ENCODE measurements at places on chromosomes 3 and 15.

DNA sequence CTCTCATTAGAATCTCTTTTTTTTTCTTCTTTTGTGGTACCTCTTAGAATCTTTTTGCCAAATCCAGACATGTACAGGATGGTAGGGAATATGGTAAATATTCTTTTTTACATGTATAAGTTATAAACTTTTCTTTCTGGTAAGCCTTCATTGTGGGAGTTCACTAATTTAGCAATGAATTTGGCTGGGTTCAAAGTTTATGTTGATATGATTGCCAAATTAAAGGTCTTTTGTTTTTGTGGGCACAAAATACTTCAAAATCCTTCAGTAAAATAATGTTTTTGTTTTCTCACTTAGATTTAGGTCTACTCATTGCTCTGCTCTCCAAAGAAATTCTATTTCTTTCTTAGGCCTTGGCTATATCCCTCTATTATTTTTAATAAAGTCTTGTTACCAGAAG is 1405.9 kb upstream of the ALCAM start:
- DNase-seq, result no peak

- DNase-seq, result no peak
Measured at GRCh38 chr3:111856501-111856900, 2.6 kb upstream of the PHLDB2 start.

- DNase-seq, result no peak
Measured at GRCh38 chr3:139248593-139249255, 95.1 kb upstream of the MRPS22 start.

- DNase-seq, result no peak
Measured at GRCh38 chr3:141489203-141489602, 2.4 kb downstream of the RASA2 start.

GRCh38 chr3:184508938-184509337 is 52.6 kb upstream of the EPHB3 start:
- DNase-seq, result no peak

GRCh38 chr15:40554161-40554525 is 10.7 kb downstream of the CCDC32 start:
- no peak for DNase-seq

DNA sequence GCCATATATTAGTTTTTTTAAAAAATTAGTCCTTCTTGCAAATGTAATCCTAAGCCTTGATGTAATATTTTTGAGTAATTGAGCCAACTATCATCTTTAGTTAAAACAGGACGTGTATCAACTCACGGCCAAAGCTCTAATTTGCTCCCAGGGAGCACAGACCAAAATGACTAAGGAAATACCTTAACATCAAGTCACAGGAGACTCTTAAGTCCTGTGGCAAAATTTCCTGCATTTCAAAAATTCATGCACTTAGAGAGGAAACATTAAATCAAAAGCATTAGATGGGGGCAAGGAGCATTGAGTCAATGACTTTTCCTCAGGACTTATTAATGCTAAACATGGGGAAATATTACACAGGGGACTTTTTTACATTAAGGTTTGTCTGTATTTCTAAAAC is 276.0 kb downstream of the MFSD1 start:
- DNase-seq, result no peak

DNA sequence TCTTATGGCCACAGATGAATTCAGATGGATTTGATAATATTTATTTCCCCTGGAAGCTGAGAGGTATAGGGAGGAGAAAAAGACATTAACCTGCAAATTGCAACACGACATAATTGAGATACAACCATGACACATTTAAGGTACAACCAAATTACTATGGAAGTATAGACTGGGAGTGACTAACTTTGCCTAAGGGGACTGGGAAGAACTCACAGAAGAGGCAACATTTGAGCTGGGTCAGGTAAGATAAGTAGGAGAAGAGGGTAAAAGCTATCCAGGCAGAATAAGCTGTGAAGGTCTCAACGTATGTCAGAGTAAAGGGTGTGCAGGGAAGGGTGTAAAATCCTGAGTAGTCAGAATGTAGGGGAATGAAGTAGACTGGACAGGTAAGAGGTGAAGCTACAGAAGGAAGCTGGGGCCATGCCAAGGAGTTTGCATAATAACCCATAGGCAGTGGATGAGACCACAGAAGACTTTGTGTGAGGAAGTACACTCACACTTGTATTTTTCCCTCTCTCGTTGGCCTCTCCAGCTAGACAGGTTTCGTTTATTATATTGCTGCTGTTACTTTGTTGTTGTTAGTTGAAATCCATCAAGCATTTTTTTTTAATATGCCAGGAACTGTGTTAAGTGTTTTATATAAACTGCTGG is 28.0 kb upstream of the PTX3 start:
- no peak for DNase-seq

GRCh38 chr3:126310816-126311215 is 46.4 kb downstream of the KLF15 start:
- DNase-seq, result no peak

- no peak for DNase-seq
Measured at GRCh38 chr3:175977968-175978752, 1119.0 kb downstream of the NAALADL2 start.

DNA sequence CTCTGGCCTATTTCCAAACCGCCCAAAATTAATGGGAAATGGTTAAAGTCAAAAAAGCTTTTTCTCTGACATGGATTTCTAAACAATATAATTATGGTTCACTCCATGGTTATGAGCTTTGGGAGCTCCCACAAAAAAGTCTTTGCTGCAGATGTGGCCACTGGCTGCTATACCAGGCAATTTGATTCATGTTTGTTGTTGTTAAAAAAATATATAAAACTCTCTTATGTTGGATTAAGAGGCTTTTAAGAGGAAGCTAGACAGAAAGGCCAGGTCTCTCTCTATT is 258.6 kb downstream of the TIGIT start:
- no peak for DNase-seq

DNA sequence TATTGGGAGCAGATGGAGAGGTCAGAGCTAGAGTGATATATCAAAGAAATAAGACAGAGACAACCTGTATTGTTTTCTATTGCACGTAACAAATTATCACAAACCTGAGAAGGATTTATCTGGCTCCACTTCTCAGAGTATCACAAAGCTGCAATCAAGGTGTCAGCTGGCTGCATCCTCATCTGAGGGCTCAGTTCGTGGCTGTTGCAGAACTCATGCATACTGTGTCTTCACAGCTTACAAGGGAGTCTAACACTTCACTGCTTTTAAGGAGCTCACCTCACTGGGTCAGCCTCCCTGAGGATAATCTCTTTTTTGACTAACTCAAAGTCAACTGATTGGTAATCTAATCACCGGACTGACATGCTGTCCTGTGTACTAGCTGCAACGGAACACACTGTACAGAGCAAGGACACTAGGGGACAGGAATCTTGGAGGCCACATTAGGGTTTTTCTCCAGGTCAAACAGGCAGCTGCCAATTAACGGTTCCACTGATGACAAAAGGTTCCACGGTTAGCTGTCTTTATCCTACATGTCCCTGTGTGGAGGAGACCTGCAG is 1006.8 kb upstream of the SEMA6D start:
- DNase-seq, result no peak

DNA sequence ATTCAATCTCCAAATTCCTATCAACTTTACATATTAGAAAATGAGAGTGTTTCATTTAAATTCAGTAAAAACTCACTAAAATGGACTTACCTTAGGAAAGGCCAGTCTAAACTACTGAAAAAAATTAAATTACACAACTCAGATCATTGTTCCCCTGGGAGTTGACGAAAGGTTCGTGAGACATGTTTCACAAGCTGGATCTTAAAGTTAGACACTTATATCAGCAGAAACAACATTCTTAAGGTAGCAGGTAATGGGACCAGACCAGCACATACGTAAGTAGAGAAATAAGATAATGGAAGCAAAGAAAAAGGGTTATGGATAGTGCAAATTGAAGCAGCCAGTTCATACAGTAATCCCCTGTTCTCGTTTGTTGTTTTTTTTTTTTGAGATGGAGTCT is 8.9 kb downstream of the RFX7 start:
- no peak for DNase-seq

- DNase-seq, result no peak
Measured at GRCh38 chr15:40940296-40940801, 11.2 kb downstream of the DLL4 start.

DNA sequence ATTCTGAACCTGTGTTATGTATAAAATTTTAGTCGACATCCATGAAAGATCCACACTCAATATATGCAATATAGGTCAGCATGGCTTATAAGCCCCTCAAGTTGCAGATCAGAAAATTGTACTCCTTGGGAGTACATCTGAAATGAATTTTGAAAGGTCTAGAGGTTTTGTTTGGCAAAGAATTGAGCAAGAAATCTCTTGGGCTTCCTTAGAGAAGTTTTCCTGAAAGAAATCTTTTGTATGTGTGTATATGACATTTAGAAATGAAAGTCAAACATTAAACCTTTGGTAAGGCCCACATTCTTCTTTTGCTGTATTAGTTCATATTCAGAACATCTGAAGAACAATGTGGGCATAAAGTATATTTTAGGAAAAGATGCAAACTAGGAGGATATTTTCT is 1006.6 kb downstream of the NAALADL2 start:
- DNase-seq, result no peak

DNA sequence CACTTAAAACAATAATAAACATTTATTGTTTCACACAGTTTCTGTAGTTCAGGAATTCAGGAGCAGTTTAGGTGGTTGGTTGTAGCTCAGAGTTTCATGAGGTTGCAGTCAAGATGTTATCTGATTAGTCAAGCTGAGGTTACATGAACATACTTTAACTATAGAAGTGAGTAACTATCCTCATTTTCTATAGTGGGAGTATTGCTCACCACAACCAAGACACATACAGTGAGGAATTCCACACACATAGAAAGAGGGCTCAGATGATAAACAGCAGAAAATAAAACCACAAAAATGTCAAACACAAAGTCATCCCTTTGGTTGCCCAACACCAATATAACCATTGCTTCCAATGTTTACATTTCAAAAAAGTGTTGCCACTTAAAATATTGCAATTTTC is 13.6 kb downstream of the SCN11A start:
- DNase-seq, result no peak

DNA sequence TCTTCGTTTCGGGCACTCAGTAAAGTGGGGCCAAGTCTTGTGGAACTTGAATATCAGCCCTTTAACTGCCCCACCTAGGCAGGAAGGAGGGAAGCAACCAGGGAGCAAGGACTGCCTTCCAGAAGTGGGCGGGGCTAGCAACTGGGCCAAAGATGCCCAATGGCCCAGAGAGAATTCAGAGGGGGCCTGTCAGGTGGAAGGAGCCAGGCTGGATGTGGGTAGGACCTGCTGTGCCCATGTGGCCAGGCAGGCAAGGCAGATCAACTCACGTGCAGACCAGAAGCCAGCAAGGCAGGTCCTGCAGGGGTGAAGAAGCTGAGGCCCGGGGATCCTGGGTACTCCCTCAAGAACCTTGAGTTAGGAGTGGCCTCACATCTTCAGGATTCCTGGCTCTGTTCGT is 5.5 kb downstream of the MAP6D1 start:
- DNase-seq, result no peak

DNA sequence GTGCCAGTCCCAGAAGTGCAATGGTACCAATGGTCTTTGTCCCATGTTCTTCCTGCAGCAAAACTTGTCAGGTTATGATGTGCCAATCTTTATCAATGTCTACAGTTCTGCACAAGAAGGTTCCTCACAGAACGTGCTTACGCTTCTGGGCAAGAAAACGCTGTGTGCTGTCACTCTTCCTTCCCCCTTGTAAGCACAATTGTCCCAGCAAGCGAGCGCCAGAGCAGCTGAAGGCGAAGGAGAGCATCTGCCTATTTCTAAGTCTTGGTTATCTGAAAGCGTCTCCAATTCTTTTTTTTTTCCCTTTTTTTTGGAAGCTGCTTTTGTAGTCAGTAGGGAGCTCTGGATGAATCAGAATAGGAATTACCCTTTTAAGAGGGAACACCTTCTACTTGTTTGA is 514.4 kb downstream of the FGF12 start:
- DNase-seq, result no peak

- DNase-seq, result no peak
Measured at GRCh38 chr15:59997070-59997701, 6.9 kb upstream of the FOXB1 start.

DNA sequence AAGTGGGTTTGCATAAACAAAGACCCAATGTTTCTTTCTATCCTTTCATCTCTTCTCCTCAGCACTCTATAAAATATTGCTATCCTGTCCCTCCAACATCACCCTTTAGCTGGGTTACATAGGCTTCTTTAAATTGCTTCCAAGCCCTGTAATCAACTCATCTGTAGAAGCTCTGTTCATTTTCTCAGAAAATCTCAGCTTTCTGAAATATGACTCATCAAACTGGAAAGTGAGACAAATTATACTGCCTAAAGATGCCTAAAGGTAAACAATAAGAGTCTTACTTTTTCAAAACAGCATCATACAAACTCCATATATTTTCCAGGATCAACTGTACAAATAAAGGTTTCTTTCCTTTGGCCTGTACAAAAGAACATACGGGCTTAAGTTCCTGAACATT is 33.8 kb downstream of the EFL1 start:
- DNase-seq, result no peak
